ENCODE measurements at places on chromosomes 2 and 18.

GRCh38 chr2:44172576-44172975 lies 3.9 kb downstream of the PPM1B start:
- DNase-seq, result no peak

GRCh38 chr2:190640117-190640516 lies 8.8 kb upstream of the NAB1 start:
- no peak for DNase-seq

DNA sequence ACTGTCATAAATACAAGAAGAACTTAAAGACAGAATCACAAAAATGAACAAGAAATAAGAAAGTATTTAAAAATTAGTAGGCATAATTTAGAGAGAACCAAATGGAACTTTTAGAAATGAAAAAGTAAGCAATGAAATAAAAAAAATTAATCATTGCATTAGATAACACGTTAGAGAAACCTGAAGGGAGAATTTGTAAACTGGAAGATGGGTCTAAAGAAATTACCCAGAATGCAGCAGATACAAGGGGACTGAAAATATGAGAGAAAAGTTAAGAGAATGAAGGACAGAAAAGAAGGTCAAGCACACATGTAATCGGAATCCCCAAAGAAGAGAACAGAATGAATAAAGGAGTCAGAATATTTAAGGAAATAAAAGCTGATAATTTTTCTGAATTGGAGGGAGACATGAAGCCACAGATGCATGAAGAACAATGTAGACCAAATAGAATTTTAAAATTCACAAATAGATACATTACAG lies 21.5 kb downstream of the TCF4 start:
- no peak for DNase-seq

DNA sequence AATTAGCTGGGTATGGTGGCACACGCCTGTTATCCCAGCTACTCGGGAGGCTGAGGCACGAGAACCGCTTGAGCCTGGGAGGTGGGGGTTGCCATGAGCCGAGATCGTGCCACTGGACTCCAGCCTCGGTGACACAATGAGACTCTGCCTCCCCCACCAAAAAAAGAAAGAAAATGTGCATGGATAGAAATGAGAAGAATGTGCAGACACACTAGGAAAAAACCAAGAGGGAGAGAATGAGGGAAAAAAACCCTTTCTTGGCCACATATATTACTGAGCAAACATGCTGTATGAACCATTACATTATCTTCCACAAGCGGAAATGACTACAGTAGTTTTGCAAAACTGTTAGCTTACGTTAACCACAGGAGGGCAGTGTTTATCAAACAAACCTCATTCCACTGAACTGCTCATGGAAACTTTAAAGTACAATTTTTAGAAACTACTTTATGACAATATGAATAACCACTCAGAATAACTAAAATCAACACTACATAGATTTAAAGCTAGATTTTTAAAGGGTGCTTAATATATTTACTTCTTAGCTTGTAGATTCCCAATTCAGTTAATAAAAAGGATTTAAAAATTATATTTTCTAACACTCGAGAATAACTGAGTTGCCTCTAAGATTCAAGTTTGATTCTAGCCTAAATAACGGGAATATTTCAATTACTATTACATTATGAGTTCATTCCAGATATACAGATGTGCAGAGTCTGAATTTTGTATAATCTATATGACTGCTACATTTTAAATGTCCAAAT lies 26.4 kb downstream of the ASXL2 start:
- DNase-seq, result peak; percentile 38

DNA sequence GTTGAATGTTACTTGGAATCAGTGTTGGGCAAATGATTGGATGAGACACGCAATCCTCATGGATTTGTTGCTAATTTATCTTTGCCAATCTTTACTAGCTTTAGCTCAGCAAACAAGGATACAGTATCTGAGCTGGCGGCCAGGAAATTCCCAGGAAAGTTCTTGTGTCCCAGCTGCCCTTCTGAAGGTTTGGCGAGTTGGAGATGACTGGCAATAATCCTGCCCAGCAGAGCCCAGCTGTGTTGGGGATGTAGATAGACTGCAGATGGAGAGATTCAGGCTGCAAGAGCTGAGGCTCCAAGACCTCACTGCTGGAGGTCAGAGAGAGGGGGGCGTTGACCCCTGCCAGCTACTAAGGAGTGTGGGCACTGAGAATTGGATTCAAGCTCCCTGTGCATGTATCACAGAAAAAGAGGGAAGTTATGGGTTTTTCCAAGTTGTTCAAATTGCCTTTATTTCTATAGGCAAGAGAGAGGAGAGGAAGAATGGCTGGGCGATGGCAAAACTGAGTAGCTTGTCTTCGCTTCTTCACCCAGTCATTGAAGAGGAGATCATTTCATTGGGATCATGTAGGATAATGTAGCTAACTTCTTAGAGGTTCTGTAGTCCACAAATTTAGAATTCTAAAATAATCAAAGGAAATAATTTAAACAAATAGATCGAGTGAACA lies 506.8 kb upstream of the LRATD1 start:
- peak; percentile 12 for DNase-seq

All from D341Med (cell line).